ENCODE measurements at places on chromosomes 16 and 17.

DNA sequence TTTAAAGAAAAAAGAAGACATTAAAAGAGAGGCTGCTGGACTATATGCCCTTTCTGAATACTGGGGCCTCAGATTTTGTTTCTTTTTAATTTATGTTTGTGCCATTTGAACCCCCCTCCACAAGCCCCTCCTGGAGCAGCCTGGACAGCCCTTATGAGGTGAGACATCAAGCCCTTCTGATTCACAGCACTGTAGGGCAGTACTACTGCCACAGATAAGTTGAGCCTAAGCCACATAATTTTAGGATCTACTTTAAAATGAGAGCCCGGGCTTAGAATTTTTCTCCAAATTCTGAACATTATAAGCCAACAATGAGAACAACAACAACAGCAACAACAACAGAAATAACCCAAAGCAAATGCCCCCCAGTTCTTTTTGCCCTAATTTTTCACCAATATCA lies 256.9 kb upstream of the SALL1 start:
- DNase-seq, result no peak

GRCh38 chr17:60006160-60006559 lies 41.6 kb upstream of the RNFT1 start:
- DNase-seq, result no peak

GRCh38 chr16:8847145-8847544 lies 21.7 kb downstream of the CARHSP1 start:
- DNase-seq, result no peak

GRCh38 chr17:56186222-56186786 lies 33.0 kb downstream of the ANKFN1 start:
- no peak for DNase-seq

GRCh38 chr17:27578718-27579085 lies 52.3 kb upstream of the LGALS9 start:
- DNase-seq, result peak; percentile 23

GRCh38 chr17:69282002-69282401 lies 44.9 kb downstream of the ABCA5 start:
- DNase-seq, result no peak

GRCh38 chr16:11585460-11586377 lies 1.0 kb downstream of the LITAF start:
- DNase-seq, result peak; percentile 39

DNA sequence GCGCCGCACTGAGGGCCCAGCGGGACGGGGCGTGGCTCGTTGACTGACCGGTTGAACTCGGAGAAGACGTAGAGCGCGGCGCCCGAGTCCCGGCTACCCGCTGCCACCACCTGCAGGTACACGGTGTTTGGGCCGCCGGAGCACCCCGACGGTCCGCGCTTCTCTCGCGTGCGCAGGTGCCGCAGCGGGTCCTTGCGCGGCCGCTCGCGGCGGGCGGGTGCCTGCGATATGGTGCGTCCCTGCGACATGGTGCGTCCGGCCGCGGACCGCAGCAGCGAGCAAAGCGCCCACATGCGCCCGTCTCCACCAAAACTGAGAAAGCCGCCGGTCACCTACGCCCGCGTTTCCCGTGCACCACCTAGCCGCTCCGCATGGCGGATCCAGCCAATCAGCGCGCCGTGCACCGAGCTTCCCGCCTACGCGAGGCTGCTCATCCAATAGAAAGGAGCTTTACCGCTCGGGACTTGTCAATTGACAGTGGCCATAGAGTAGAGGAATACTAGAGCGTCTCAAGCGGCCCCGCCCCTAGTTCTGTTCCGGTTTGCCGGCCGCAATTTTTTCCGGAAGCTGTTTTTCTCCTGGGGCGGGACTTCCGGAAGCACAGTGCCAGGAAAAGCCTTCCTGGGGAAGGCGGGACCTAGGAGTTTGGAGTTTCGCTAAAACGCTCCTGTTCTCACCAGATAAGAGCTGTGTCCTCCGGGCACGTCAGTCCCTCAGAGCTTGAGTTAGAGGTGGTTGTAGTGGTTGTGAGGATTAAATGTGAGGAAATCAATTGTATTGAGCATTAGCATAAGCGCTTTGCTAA lies at the start of gene ELAC2:
TSS of gene ELAC2 (minus strand) at position 373 of the 805 bp plus-strand sequence. CDS start at position 293, 80 bp downstream.
- DNase-seq, result peak; percentile 94

DNA sequence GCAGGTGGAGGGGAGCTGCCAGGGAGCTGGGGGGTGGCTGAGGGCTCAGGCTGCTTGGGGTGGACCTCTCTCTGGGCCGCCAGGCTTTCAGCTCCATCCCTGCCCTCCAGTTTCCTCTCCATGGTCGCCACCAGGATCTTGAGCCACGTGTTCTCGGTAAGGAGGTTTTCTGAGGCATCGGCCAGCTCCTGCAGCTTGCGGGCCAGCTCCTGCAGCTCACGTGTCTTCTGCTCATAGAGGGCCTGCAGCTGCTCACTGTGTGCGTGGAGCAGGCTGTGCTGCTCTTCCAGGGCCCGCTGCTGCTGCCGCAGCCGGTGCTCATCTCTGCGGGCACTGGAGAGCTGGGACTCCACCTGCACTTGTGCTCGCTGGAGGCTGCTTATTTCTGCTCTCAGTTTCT lies 11.0 kb downstream of the SNN start:
- no peak for DNase-seq

DNA sequence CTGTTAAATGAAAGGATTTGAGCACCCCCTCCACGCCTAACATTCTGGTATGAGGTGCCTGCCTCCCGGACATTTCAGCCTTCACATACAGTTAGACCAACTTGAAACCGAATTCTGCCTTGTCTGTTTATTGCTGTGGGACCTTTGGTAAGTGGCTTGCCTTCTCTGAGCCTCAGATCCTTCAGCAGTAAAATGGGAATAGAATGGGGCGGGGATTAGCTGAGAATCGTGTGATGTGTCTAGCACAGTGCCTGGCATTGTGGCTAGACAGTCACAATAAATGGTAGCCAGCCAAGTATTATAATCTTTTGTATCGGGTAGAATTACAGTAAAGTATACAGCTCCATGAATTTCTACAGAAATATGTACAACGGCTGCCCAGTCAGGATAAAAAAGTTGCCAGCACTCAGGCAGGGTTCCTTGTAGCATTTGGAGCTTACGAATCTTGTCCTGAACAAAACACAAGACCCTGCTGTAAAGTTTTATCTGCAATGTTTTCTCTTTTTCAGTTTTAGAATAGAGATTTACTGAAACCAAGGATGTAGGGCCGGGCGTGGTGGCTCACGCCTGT lies 786 bp downstream of the TMC7 start:
- no peak for DNase-seq

GRCh38 chr17:4573669-4574068 lies 10.7 kb upstream of the SMTNL2 start:
- peak; percentile 32 for DNase-seq

DNA sequence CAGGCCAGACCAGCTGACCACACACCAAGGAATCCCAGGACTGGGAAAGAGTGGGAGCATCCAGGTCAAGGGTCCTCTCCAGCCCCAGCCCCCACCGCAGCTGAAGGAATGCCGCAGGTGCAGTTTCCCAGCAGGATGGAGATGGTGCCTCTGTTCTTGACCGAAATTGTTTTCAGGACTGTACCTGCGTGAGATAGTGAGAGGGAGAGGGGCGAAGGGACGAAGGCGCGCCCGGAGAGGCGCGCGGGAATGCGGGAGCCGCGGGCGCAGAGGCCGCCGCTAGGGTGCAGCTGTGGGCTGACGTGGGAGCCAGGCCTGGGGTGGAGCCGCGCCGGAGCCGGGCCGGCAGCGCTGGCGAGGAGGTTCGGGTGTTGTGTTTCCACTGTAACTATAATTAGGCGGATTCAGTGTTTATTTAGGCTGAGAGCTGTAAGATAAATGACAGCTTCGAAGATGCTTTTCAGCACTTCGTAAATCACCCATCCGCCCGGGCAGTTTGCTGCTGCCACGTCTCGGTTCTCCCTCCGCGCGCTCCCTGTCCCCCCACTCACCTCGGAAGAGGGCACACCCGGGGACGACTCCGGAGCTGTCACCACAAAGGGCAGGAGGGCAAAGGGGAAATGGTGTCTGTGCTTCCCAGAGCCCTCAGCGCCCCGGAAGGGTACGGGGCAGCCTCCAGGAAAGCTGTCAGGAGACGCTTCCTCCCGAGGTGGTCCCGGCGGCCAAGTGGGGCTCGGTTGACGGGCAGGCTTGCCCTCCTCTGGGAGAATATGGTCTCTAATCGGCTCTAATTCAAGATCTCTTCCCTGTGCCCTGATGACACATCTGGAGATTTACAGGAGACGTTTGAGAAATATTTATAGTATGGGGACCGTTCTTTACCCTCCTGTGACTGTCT lies 38.2 kb downstream of the HOXB1 start:
- peak; percentile 83 for DNase-seq

GRCh38 chr17:5800646-5801045 lies 216.3 kb upstream of the NLRP1 start:
- no peak for DNase-seq

DNA sequence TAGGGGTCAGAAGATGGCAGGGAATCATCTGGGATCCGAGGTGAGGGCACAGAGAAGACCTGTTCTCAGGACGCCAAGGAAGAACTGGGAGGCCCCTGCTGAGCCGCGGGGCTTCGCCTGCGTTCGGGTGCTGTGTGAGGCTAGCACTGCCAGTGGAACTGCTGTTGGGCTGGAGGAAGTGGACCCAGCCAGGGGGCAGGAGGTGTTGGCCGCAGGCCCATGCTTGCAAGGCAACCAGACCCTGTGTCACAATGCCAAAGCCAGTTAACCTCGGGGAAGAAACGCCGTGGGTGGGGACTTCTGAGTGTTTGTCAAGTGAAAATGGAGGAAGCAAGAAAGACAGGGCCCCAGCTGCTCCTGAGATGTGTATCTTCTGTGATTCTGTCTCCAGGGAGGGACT lies 185.5 kb downstream of the LGALS9B start:
- no peak for DNase-seq

- no peak for DNase-seq
Observed at GRCh38 chr17:81337476-81337879, 42.4 kb upstream of the SLC38A10 start.

- DNase-seq, result peak; percentile 27
Observed at GRCh38 chr17:9987779-9988585, 82.9 kb upstream of the RCVRN start.

DNA sequence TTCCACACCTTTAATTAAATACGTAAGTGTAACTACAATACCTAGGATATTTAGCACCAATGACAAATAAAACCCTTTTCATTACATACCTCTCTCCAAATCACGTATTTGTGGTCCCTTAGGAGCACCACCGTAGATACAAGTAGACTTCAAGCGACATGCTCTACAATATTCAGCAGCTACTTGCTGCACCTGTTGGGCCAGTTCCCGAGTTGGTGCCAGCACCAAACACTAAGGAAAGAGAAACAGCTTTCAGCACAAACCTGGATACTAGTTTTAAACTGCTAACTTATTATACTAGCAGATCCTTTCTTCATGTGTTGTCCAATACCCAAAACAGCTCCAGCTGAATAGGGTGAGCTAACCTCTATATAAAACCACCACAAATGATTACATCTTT lies 2.7 kb downstream of the DDX5 start:
- no peak for DNase-seq

- no peak for DNase-seq
Observed at GRCh38 chr16:66052745-66053144, 313.7 kb upstream of the CDH5 start.

- DNase-seq, result no peak
Observed at GRCh38 chr17:77479372-77480198, 338.8 kb downstream of the SEC14L1 start.

DNA sequence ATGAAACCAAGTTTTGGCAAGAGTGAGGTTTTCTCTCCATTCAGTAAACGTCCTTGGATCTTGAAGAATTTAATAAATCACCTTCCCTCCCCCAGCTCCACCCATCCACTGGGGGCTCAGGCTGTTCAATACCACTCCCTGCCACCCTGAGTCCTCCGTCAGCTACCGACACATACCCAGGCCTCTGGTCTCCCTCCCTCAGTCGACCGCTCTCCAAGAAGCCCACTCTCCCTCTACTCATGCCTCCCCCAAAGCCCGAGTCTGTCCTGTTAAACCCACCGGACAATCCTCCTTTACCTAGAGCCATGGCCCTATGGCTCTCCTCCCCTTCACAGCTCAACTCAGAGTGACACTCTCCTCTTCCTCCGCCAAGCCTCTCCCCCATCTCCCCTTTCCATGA lies 19.7 kb upstream of the SLC4A1 start:
- no peak for DNase-seq

- no peak for DNase-seq
Observed at GRCh38 chr16:69465881-69466280, 41.5 kb downstream of the CYB5B start.

- DNase-seq, result no peak
Observed at GRCh38 chr16:88083582-88083981, 132.3 kb downstream of the BANP start.

DNA sequence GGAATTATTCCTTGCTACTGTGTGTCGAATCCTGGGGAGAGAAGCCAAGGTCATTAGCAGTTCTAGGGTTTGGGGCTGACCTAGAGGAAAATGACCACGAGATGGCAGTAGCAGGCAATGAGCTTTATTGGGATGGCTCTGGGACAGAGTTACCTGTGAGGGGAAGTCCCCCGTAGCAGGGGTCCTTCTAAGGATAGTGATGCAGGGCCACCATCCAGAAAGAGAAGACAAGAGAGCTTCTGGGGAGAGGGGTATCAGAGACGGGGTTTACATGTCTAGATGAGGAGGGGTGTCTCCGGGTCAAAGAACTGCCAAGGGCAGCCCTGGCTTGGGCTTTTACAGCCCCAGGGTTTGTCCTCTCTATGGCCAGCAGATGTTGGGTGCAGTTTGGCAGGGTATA lies 6.4 kb upstream of the GGT6 start:
- DNase-seq, result peak; percentile 51

DNA sequence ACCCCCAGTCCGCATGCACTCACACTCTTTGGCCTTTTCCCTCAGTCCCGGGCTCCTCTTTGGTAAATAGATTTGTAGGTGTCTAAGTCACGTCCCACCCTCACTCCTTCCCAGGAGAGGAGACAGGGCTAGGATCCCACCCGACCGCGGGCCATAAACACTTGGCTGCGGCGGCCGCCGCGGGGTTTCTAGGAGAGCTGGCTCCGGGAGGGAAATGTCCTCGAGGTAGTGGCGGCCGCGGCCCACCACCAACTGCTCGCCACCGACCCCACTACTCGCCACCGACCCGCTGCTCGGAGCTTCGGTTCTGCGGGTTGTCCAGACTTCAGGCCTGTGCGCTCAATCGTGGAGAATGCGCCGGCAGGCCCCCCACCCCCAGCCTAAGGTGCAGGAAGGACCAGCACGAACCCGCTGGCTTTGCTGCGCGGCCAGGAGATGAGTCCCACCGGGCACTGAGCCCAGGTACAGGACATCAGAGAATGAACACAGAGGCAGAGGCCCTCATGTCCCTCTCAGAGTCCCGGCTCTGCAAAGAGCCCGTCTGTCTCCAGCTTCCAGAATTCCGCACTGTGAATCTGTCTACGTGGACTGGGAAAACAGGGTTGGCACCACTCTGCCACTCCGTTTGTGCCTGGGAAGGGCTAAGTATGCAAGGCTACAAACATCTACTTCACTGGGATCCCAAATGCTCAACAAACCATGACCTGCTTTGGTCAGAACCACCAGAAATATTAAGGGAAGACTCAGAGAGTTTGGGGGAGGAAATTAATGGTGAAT lies 2.5 kb downstream of the PRAC2 start:
- DNase-seq, result no peak

DNA sequence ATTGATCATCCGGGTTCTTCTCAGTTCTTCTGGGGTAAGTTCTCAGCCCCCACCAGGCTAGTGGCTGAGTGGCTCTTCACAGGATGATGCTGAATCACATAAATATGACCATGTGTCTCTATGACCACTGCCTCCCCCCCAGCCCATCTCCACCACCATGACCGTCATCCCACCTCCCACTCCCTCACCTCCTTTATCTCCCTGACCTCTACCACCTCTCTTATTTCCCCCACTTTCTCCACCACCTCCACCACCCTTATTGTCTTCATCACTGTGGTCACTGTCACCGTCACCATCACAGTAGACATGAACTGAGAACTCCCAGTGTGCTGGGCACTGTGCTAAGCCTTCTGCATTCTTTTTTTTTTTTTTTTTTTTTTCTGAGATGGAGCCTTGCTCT lies 32.5 kb downstream of the RGS9 start:
- DNase-seq, result no peak
